ENCODE measurements at places on chromosomes 7 and 10. TPM values are rescaled to one million over a fixed set of nuclear protein-coding genes. Genes with fewer than 3 reads are reported as not detected.

GRCh38 chr10:89147256-89147655, 59.9 kb downstream of the CH25H start:
- no peak for DNase-seq

GRCh38 chr7:25187932-25188331, 40.4 kb downstream of the NPVF start:
- no peak for DNase-seq

GRCh38 chr10:759898-760477, 70.5 kb upstream of the DIP2C start:
- no peak for DNase-seq

- DNase-seq = no peak
Measured at GRCh38 chr7:116327752-116328151, 117.4 kb downstream of the TES start.

DNA sequence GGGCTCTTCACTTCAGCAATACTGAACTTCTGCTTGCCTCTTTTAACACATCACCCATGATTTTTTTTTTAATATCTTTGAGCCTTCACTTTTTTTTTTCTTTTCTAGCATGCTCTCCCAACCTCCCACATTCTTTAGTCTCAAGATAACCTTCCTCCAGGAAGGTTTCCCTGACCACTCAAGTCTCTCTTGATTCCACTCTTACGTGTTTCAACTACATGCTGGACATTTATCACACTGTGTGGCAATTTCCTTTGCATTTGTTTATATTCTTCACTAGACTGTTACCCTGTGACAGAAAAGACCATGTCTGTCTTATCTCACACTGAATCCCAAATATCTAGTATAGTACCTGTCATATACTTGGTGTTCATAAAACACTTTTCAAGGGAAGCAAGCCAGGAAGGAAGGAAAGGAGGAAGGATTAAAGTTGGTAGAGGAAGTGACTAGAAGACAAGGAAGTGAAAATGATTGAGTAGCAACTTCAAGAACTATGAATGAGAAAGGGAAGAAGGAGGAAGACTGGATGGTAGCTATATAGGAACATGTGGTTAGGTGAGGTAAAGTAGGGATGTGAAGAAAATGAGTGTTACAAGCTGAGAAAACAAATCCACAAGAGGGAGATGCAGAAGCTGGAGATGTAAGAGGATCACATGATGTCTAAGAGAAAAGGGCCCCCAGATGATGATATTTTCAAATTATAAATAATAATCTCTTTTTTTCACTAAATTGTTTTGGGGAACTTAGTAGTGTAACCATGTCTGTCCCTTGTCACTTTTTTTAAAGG, 40.4 kb downstream of the IFIT5 start:
- no peak for DNase-seq

DNA sequence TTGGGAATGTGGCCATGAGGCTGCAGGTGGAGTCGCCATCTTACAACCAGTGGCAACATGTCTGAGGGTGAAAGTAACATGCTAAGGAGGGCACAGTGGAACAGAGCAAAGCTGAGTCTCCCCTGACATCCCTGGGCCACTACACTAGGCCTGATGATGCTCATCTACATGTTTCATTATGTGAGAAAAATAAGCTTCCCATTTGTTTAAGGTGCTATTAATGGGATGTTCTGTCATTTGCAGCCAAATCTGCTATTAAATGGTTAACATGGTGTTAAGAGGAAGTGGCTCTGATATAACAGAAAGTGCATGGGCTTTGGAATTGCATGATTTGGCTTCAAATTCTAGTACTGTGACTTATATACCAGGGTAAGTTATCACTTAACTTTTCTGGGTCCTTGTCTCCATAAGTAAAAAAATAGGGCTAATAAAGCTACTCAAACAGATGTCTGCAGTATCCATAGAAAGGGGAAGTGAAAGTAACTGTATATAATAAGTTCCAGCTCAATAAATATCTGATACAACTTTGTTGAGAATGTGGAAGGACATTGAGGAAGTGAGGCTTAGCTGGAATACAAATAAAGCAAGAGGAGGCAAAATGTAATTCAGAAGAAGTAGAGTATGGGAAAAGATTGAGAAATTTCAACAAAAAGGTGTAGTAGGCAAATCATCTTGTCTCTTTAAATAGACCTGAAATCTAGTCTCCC, 158.9 kb downstream of the RTKN2 start:
- DNase-seq = no peak

ZNF804B gene
- not detected for total RNA-seq

LIPF gene
- total RNA-seq = not detected

CCDC136 gene
- 18.3 TPM for total RNA-seq

LRRC27 gene
- total RNA-seq = 4.6 TPM

GHRHR gene
- total RNA-seq = 1.3 TPM
